KBM-7 (cell line): ENCODE measurements at places on chromosomes 3 and 15.

DNA sequence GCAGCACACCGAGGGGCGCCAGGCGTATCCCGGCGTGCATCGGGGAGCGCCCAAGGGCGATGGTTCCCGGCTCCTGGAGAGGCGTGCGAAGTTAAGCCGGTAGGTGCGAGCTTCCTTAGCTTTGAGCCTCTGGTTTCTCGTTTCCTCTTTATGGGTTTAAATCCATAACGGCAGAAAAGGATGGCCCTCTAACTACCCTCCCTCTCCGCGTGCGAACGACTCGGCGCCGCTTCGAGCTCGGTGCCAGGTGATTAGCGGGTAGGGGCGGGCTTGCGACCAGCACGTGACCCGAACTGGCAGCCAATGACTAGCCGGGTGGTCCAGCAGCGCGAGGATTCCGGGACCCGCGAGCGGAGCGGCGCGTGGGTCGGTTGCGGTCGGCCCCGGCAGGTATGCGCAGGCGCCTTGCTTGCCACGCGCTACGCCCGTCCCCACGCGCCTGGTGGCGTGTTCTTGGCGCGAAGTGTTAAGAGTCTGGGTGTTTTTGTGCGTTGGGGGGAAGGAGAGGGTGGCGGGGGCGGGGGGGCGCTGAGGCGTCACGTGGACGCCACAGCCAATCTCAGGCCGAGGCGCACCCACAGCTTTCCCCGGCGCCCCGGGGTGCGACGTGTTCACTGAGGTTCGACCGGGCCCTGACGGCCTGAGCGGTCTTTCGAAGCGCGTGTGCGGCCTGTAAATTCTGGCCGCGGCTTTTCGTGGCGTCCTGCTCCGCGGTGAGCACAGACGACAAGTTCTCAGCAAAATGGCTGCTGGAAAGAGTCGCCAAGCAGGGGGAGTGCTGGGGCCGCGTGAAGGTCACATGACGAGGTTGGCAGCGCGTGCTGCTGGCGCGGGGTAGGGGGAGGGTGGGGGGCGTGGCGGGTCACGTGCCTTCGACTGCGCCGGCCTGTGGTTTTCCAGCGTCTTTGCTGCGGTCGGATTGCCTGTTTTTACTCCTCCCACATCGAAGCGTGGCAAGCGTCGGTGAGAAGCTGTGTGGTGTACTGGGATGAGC lies 38.7 kb upstream of the MGA start:
- DNase-seq = peak; percentile 16

- DNase-seq = no peak
Measured at GRCh38 chr3:33919312-33920120, 121.1 kb downstream of the PDCD6IP start.

DNA sequence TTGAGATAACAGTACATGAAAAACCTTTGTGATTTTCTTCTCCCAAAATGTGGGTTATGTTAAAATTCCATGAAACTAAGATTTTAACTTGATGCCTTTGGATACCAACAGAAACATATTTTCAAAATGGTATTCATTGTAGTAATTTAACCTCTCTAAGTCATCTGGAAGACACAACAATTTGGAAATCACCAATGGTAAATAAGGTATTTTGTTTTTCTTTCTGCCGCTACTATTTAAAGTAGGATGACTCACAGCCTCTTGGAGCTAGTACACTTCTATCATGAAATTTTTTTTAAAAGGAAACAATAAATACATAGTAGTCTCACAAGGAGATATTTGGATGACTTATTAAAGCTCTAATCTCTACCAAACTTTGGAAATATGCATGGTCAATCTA lies 291.6 kb upstream of the VEPH1 start:
- no peak for DNase-seq

- DNase-seq = no peak
Measured at GRCh38 chr3:119818937-119819336, 37.0 kb downstream of the NR1I2 start.

- DNase-seq = no peak
Measured at GRCh38 chr15:33825453-33825852, 142.8 kb upstream of the CHRM5 start.

- DNase-seq = no peak
Measured at GRCh38 chr15:52924630-52925029, 134.5 kb upstream of the ONECUT1 start.

- no peak for DNase-seq
Measured at GRCh38 chr15:78220713-78221112, 13.7 kb downstream of the ACSBG1 start.

GRCh38 chr3:2343031-2343682 lies 244.5 kb downstream of the CNTN4 start:
- no peak for DNase-seq

GRCh38 chr15:31985607-31986006 lies 44.7 kb upstream of the CHRNA7 start:
- peak; percentile 28 for DNase-seq

- no peak for DNase-seq
Measured at GRCh38 chr3:71641674-71642073, 58.1 kb upstream of the FOXP1 start.

GRCh38 chr15:37105889-37106288 lies 5.5 kb upstream of the MEIS2 start:
- no peak for DNase-seq
